Hematopoietic multipotent progenitor cell treated with erythropoietin and hydrocortisone succinate and interleukin-3 and kit ligand, for 17 days (in vitro differentiated cells): ENCODE measurements at places on chromosomes 3 and 15.

GRCh38 chr15:96699871-96700401 lies 369.4 kb downstream of the NR2F2 start:
- DNase-seq, result no peak

- DNase-seq, result no peak
Measured at GRCh38 chr3:165800970-165801369, 36.3 kb downstream of the BCHE start.

DNA sequence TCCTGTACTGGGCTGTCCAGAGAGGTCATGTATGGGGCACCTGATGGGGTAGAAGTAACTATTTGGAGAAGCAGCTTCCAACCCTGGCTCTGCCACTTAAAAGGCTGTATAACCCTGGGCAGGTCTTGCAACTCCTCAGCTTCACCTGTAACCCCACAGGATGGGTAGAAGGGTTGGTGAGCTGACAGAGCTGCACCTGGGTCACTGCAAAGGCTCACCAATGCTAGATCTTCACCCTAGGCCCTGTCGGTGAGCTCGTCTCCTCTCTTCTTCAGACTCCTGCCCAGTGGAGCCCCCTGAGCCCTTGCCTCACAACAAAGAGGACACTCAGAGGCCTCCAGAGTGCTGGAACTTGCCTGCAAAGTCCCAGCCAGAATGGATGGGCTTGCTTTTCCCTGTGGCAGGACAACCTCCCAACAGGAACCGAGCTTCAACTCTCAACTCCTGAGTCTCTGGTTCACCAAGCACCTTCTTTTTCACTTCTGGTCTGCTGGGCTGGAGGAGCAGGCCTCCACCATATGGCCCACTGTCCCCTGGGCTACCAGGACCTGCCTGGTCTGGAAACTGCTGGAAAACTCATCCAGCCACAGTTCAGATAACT lies 45.9 kb downstream of the XXYLT1 start:
- DNase-seq, result no peak

- DNase-seq, result peak; percentile 58
Measured at GRCh38 chr3:182959474-182960350, 20.6 kb downstream of the DCUN1D1 start.

GRCh38 chr3:52225452-52226228 lies at the start of gene TLR9:
Gene TLR9 (minus strand): TSS chr3:52225645. CDS start chr3:52225529, 116 bp downstream.
- DNase-seq, result no peak

DNA sequence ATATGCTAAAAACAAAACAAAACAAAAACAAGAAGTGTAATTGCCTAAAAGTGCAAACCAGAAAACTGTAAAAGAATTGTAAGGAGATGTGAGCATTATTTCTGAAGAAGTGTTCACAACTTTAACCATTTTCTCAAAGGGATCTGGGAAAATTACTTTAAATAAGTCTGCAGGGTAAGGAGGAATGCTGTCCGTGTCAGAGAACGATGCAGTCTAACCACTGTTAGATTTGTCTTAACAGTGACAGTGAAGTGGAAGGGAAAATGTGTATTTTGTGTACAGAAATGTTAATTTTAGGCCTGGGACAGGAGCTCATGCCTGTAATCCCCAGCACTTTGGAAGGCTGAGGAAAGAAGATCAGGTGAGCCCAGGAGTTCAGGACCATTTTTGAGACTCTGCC lies 95.7 kb downstream of the DLG1 start:
- no peak for DNase-seq

DNA sequence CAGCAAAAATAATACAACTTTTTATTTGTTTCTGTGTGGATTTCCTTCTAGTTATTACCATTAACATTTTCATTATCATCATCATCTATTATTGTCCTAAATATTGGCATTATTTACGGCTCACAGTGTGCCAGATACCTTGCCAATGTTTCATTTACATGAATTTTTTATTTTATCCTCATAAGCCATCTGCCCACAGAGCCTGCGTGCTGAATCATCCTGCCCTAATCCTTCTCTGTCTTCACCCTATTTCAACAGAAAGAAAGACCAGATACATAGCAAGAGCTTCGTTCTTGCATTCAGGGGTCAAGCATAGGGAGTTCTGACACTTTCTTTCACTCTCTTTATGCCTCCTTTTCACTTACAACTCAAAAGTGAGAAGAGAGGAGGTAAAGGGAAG lies 82.0 kb downstream of the KCNMB2 start:
- DNase-seq, result no peak

- DNase-seq, result no peak
Measured at GRCh38 chr3:21517184-21517583, 233.8 kb downstream of the ZNF385D start.

DNA sequence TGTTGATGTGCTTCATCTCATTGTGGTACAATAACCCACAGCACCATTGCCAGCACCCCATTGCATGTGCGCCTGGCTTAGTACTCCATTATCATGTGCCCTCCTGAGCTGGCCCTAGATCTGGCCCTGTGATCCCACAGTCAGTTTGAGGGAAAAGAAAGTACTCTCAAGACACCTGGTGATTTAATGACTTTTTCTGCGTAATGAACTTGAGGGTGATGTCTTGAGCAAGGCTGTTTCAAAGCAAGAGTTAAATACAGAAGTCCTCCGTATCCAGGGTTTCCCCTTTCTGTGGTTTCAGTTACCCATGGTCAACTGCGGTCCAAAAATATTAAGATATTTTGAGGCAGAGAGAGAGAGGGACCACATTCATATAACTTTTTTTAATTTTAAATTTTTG lies 16.3 kb downstream of the C3orf20 start:
- no peak for DNase-seq

GRCh38 chr3:23944007-23944783 lies 891 bp upstream of the NR1D2 start:
- no peak for DNase-seq

- no peak for DNase-seq
Measured at GRCh38 chr3:181103605-181104004, 114.1 kb upstream of the DNAJC19 start.

DNA sequence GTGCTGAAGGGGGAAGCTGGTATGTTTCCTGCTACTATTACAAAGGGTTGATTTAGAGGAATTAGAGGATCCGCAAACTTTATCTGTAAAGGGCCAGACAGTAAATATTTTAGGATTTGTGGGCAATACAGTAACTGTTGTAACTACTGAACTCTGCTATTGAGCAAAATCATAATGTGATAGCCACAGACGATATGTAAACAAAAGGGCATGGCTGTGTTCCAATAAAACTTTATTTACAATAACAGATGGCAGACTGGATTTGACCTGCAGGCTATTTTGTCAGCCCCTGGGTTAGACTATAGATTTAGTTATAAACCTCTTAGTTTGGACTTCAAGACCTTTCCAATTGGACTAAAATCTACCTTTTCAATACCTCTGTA lies 27.8 kb upstream of the KCNMB2 start:
- no peak for DNase-seq

- DNase-seq, result no peak
Measured at GRCh38 chr15:25385986-25386385, 52.8 kb downstream of the UBE3A start.

- DNase-seq, result no peak
Measured at GRCh38 chr3:188518416-188518815, 364.5 kb downstream of the LPP start.

GRCh38 chr15:98809273-98809672 lies 160.9 kb downstream of the IGF1R start:
- DNase-seq, result no peak

- no peak for DNase-seq
Measured at GRCh38 chr3:126146525-126147146, 33.8 kb downstream of the ALDH1L1 start.

DNA sequence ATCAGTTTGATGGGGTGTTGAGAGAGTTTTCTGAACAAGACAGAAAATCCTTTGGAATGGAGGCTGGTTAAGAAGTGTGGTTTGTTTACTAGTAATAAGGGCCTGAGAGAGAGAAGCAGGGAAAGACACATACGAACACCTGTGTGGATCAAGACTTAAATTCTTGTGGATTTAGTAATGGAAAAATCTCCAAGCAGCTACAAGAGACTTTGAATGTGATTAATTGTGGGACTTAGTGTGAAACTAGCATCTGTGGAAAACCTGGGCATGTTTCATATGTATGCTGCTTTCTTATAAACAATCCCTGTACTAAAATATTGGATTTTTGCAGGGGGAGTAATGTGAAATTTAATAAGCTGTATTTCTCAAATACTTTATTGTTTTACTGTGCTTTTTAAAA lies 399.1 kb downstream of the SI start:
- no peak for DNase-seq

DNA sequence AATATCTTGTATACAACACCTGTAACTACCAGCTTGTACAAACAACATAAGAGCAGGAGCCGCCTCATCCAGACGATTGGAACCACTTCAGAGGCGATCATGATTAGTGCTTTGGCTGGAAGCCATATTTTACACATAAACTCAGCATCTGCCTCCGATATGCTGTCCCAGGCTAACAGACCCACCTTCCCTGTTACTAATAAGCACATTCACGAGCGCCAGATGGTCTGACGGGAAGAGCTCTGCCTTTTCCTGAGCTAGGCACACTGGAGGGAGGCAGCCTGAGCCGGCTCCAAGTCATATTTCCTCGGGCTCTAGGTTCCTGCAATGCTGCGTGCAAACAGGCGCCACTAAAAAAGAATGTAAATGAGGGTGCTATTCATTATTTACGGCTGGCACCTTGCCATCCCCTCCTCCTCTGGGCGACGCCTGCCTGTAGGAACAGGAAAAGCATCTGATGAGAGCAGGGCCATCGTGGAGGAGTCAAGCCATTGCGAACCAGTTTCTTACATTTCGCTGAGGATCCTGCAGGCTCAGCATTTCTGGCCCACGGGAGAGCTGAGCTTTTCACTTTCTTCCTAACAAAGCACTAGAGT lies 98.2 kb downstream of the ANXA2 start:
- DNase-seq, result no peak

GRCh38 chr3:181354140-181354539 lies 357.6 kb upstream of the SOX2 start:
- DNase-seq, result no peak

DNA sequence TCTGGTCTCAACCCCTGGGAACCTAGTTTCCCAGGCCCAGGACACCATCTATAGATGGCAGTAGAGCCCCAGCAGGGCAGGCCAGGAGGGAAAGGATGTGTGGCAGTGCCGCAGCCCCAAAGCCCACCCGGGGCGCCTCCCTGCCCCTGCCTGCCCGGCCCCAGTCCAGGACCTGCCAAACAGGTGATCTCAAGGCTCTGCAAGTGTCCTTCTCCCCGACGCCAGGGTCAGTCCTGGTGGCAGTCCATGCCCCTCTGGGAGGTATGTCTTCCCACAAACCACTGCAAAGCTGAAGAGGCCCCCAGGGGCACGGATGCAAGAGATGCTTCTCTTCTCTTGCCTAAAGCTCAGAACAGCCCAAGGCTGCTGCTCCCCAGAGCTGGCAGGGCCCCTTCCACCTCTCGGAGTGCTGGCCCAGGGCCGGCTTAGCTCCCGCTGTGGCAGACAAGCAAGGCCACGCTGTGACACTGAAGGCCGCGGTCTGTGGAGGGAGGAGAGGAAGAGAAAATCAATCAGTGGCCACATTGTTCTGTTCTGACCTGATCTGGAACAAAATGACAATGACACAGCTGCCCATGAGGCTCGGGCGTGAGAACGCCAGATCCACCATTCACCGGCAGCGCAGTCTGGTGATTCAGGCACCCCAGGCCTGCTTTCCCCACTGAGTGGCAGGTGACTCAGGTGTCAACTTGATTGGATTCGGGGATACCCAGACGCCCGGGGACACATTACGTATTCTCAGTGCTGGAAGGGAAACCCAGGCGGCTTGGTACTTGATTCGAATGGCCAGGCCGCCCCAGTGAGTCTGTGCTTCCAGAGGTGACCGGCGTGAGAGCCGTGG lies 34.0 kb downstream of the KLHL25 start:
- no peak for DNase-seq

GRCh38 chr15:32982001-32982400 lies 212.5 kb downstream of the FMN1 start:
- no peak for DNase-seq

GRCh38 chr15:25987638-25988037 lies 124.5 kb upstream of the ATP10A start:
- no peak for DNase-seq

GRCh38 chr15:77862651-77863104 lies 214.8 kb downstream of the TBC1D2B start:
- DNase-seq, result no peak

DNA sequence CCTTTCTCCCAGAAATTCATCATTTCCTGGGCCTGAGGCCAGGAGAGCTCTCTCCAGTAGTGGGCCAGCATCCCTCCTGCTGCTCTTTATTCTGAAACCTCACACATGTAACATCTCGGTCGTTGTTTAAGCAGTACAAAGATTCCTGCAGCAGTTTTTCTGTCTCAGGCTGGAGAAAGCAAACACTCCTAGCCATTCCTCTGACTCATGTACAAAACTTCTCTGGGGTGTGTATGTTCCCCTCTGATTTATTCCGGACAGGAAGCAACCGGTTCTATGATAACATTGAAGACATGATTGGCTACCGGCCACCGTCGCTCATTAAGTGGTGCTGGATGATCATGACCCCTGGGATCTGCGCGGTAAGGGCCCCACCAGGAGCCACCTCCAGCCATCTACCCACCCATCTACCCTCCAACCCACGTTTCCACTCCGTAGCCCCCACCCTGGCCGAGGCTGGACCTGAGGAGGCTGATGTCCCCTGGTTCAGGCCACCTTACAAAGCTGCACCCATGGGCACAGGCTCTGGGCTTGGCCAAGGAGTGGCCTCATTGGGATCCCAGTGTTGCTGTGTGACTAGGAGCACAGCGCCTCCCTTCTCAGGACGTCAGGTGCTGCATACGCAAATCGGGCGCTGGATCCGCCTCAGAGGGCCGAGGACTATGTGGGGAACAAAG lies 58.6 kb upstream of the SLC6A1 start:
- no peak for DNase-seq

- no peak for DNase-seq
Measured at GRCh38 chr15:37941779-37942178, 7.3 kb downstream of the TMCO5A start.

DNA sequence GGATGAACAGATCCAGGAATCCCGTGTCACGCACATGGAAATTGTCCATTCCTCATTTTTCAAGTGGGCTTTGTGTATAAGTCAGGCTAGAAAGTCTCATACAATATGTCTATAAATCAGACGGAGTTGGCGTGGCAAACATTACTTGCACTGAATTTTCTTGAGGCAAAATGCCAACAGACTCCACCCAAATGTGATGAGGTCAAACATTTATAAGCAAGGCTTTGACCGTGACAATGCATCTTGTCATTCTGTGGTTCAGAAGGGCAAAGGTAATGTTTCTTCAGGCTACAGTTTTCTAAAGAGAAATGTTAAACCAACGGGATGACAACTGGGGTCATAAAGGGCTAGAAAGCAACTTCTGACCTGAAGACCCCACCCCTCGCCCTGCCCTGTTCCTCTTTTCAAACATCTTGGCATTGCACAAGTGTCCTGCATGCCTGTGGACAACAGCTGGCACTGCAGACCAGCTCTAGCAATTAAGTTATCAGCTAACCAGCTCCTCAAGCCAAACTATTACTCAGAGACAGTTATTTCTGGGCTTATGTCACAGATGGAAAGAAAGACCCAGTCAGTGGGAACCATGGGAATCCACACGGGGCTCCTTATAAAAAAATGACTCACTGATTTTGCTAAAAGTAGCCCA lies 36.5 kb upstream of the SPTBN5 start:
- DNase-seq, result no peak
